ENCODE measurements at places on chromosomes 7 and 10. TPM values are rescaled to one million over a fixed set of nuclear protein-coding genes. Genes with fewer than 3 reads are reported as not detected.

DNA sequence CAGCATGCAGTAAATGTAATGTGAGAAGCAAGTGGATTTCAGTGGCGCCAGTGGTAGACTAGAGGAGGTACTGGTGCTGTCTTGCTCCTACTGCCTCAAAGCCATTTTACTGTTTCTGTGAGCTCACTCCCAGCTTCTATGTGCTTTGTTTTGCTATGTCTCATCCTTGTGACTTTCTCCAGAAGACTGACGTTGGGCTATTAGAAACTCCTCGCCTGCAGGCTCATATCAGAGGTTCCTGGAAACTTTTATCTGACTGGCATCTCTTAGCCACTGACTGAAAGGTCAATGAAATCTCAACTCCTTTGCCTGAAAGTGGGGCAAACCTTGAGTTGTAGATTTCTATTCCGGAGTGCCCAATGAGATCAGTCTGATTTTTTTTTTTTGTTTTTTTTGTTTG, 66.4 kb upstream of the SORCS1 start:
- no peak for DNase-seq

GRCh38 chr10:94489976-94490788, 55.4 kb upstream of the HELLS start:
- no peak for DNase-seq

- no peak for DNase-seq
Observed at GRCh38 chr10:126242397-126243260, 145.6 kb downstream of the ADAM12 start.

DNA sequence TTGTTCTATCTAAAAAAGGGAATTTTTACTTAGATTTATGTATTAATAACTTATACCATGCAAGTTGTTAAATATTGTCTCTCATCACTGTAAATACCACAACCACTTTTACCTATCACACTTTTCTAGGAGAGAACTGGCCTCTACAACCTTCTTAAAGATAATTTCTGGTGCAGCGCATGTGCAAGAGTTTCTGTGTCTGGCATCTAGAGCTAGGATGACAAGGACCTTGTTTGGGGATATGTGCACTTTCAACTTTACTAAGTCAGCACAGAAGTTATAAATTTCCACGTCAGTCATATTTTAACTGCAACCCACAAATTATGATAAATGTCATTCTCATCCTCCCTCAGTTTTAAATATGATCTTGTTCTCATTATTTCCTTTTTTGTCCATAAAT, 156.9 kb upstream of the ADCY1 start:
- DNase-seq, result no peak

GRCh38 chr7:27606270-27607209, 56.1 kb downstream of the HIBADH start:
- no peak for DNase-seq

Gene BMPER
- total RNA-seq, result 6.1 TPM
